Activated CD8-positive, alpha-beta memory T cell treated with anti-CD3 and anti-CD28 coated beads, Interleukin-2, amount 10 ng/mL, durations not matched to agents 7 days and 5 days (primary cell): ENCODE measurements at places on chromosomes 2 and 18. TPM values are rescaled to one million over a fixed set of nuclear protein-coding genes. Genes with fewer than 3 reads are reported as not detected.

The RGPD5 gene
- 20.2 TPM for total RNA-seq

GRCh38 chr2:145811276-145812164 is 1291.6 kb upstream of the ZEB2 start:
- H3K27ac ChIP-seq, result no peak overlapping the region
- no peaks in the 10 kb centered on the region for H3K36me3 ChIP-seq
- DNase-seq, result no peak
- no peaks in the 10 kb centered on the region for H3K4me1 ChIP-seq
- no peak overlapping the region for H3K4me3 ChIP-seq
- H3K27me3 ChIP-seq, result no peaks in the 10 kb centered on the region

DNA sequence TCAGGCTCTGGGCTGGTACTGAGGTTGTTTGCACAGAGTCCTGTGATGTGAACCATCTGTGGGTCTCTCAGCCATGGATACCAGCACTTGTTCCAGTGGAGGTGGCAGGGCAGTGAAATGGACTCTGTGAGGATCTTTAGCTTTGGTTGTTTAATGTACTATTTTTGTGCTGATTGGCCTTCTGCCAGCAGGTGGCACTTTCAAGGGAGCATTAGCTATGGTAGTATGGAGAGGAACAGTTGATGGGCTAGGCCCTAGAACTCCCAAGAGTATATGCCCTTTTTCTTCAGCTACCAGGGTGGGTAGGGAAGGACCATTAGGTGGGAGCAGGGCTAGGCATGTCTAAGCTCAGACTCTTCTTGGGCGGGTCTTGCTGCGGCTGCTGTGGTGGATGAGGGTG is 257.0 kb upstream of the GYPC start:
- H3K27me3 ChIP-seq, result peaks cover 17% of the 10 kb centered on the region
- DNase-seq, result peak; percentile 43
- no peak overlapping the region for H3K27ac ChIP-seq
- no peaks in the 10 kb centered on the region for H3K36me3 ChIP-seq
- H3K4me1 ChIP-seq, result no peaks in the 10 kb centered on the region
- H3K4me3 ChIP-seq, result no peak overlapping the region

The ZC3H6 gene
- total RNA-seq, result 12.1 TPM

- peaks cover 6% of the 10 kb centered on the region for H3K27me3 ChIP-seq
- H3K36me3 ChIP-seq, result no peaks in the 10 kb centered on the region
- no peaks in the 10 kb centered on the region for H3K4me1 ChIP-seq
- H3K27ac ChIP-seq, result no peak overlapping the region
These were observed 263.8 kb downstream of the RBM43 start for GRCh38 chr2:150997702-150998440.

- H3K27me3 ChIP-seq, result no peaks in the 10 kb centered on the region
- peaks cover 4% of the 10 kb centered on the region for H3K36me3 ChIP-seq
- no peak for DNase-seq
- H3K27ac ChIP-seq, result no peak overlapping the region
- H3K4me1 ChIP-seq, result peaks cover 12% of the 10 kb centered on the region
These were observed 41.0 kb upstream of the TAF4B start for GRCh38 chr18:26185267-26185666.

The L3MBTL4 gene
- total RNA-seq, result not detected

GRCh38 chr2:60884800-60885199 is 3.4 kb downstream of the REL start:
- peaks cover 38% of the 10 kb centered on the region for H3K4me1 ChIP-seq
- peak overlapping the region; percentile 82 for H3K27ac ChIP-seq
- no peaks in the 10 kb centered on the region for H3K27me3 ChIP-seq

The CCDC148 gene
- not detected for total RNA-seq

DNA sequence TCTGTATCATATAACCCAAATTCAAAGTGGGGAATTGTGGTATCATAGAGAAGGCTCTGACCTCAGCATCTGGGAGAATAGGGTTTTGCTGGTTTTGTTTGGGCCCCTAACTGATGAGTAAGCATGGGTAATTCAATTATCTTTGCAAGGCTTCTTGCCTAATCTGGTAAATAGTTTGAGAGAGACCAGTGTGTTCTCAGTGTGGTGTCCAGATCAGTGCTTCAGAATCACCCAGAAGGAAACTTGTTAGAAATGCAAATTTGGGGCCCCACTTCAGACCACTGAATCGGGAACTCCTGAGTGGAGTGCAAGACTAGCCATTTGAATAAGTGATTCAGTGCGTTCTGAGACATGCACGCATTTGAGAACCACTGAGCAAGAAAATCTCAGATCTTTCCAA is 282.7 kb downstream of the EPHA4 start:
- H3K36me3 ChIP-seq, result no peaks in the 10 kb centered on the region
- DNase-seq, result no peak
- no peaks in the 10 kb centered on the region for H3K27me3 ChIP-seq
- H3K27ac ChIP-seq, result no peak overlapping the region
- H3K4me3 ChIP-seq, result no peak overlapping the region
- H3K4me1 ChIP-seq, result no peaks in the 10 kb centered on the region

DNA sequence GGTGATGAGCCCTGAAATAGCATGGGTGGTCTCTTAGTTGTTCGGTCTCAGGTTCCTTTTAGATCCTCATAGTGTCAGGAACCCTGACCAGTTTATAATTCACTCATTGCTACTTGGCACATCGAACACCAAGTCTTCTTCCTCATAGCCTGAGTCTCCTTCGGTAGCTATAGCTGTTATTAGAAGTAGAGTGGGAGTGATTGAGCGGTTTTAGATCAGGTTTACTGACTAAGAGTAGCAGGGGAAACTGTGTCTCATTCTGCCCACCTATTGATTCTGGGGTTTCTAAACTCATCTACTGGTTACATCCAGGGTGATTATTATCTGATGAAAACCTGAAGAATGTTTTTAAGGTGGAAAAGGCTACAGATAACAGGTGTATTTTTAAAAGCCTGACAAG is 114.6 kb downstream of the SETBP1 start:
- peaks cover 22% of the 10 kb centered on the region for H3K4me1 ChIP-seq
- DNase-seq, result no peak
- peaks cover 15% of the 10 kb centered on the region for H3K36me3 ChIP-seq
- H3K4me3 ChIP-seq, result no peak overlapping the region
- no peaks in the 10 kb centered on the region for H3K27me3 ChIP-seq

GRCh38 chr2:226796840-226797288 is 2.8 kb downstream of the IRS1 start:
- no peak overlapping the region for H3K4me3 ChIP-seq
- H3K4me1 ChIP-seq, result peaks cover 52% of the 10 kb centered on the region
- no peak for DNase-seq

DNA sequence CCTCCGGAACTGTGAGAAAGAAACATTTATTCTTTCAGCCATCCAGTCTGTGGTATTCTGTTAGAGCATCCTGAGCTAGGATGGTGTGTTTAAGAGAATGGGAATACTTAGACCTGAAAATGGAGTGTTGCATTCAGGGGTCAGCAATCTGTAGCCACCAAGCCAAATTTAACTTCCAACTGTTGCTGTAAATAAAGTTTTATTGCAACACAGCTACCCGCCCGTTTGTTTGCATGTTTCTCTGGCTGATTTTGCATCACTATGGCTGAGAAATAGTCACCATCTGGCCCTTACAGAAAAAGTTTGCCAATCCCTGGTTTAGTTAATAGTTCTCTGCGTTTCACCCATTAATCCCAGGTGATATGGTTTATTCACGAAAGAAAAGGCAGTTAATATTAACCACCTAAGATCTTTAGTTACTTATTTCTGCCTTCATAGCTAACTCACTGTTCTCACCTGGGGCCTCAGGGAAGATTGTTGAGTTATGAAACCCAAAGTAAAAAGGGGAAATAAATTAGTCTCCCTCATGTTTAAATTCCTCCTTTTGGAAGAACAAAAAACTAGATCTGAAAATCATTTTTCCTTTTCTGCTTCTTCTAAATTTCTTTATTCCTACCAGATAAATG is 9.5 kb upstream of the CYS1 start:
- H3K36me3 ChIP-seq, result peaks cover 8% of the 10 kb centered on the region
- DNase-seq, result no peak
- H3K4me1 ChIP-seq, result peaks cover 11% of the 10 kb centered on the region
- H3K27ac ChIP-seq, result no peak overlapping the region

- no peaks in the 10 kb centered on the region for H3K36me3 ChIP-seq
- no peak overlapping the region for H3K4me3 ChIP-seq
- H3K27ac ChIP-seq, result no peak overlapping the region
- no peaks in the 10 kb centered on the region for H3K27me3 ChIP-seq
- no peak for DNase-seq
These were observed 233.3 kb downstream of the MBD2 start for GRCh38 chr18:53991202-53991601.

DNA sequence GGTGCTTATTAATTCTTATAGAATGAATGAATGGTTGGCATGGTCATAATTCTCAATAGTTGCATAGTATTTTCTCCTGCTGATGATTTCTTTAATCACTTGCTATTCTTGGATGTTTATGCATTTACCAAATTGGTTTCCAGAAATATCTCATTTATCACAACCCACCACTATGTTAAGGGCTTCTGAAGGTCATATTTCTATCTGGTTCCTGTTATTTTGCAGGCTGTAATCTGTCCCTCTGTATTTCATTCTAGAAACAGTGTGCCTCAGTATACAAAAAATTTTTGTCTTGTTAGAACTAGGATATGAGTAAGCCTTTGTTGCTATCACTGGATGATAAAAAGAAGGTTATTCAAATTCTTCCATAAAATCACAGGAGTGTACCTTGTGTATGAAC is 6.1 kb upstream of the ATP8B1 start:
- peaks cover 42% of the 10 kb centered on the region for H3K27me3 ChIP-seq
- DNase-seq, result no peak
- H3K36me3 ChIP-seq, result peaks cover 3% of the 10 kb centered on the region
- H3K27ac ChIP-seq, result no peak overlapping the region

The SOS1 gene
- total RNA-seq, result 186 TPM

DNA sequence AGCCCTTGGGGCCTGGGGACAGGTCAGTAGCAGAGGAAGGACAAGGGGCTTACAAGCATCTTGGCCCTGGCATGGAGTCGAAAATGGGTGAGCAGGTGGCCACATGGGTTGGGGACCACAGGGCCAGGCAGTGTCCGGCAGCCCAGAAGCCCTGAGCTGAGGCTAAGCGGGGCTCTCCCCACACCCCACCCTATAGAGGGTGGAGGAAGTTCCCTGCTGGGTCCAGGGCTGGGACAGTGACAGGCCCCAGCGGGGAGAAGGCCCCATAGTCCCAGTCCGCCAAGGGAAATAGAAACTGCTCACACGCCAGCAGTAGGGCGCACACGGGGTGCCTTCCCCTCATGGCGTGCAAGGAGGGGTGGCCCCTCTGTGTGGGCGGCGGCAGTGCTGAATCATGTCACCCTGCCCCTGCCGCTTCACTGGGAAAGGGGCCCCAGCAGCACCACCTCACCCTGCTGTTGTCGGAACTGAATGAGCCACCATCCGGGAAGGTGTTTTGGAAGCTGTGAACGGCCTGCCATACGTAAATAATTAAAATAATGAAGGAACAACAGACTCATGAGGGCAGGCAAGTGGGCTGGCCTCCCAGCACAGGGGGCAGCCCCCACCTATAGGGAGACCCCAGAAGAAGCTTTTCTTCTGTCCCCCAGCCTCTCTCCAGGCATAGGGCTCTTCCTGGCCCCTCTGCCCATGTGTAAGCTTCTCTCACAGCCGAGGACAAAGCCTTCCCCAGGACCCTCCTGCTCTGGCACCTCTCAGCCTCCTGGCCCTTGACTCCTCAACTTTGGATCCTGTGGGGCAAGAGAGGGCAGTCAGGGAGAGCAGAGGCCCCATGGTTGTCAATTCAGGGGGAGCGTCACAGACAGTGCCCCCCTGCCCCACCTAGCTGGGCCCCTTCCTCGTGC is 12.7 kb upstream of the DUSP2 start:
- peak; percentile 90 for DNase-seq
- H3K4me1 ChIP-seq, result peaks cover 70% of the 10 kb centered on the region
- H3K27me3 ChIP-seq, result no peaks in the 10 kb centered on the region
- peak overlapping the region; percentile 43 for H3K4me3 ChIP-seq
- peak overlapping the region; percentile 90 for H3K27ac ChIP-seq

DNA sequence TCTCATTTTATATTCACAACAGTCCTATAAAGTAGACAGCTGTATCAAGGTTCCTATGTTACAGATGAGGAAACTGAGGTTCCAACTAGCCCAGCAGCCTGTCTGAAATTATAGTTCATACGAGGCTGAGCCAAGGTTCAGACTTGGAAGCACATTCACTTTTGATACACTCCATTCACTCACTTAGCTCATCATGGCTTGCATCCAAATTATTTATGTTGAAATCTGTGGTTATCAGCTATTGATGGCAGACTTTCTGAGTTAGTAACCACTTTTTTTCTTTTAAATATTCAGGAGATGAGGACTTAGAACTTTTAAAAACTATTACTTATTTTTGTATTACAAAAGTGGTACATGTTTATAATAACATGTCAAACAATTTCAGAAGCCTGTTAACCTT is 188.2 kb downstream of the MTX2 start:
- H3K27ac ChIP-seq, result no peak overlapping the region
- peaks cover 3% of the 10 kb centered on the region for H3K4me1 ChIP-seq
- no peaks in the 10 kb centered on the region for H3K36me3 ChIP-seq
- H3K27me3 ChIP-seq, result peaks cover 56% of the 10 kb centered on the region
- no peak overlapping the region for H3K4me3 ChIP-seq

DNA sequence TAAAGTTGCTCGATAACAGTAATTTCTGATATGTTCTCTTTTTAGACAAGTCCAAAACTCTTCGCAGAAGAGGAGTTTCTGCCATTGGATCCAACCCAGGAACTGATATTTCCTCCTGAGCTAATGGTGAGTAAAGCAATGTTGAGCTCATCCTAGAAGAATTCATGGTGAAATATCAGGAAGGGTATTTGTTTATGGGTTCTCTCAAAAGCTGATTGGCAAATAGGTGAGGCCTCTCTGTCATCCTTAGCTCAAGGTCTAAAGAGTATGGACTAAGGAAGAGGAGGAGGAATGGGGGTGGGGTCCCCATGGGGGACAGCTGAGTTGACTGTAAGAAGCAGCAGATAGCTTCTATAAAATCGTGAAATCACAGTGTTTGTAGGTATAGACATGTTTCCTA is 18.2 kb downstream of the AOX1 start:
- peaks cover 1% of the 10 kb centered on the region for H3K36me3 ChIP-seq
- H3K4me1 ChIP-seq, result no peaks in the 10 kb centered on the region
- no peak for DNase-seq
- peaks cover 29% of the 10 kb centered on the region for H3K27me3 ChIP-seq
- H3K4me3 ChIP-seq, result no peak overlapping the region

DNA sequence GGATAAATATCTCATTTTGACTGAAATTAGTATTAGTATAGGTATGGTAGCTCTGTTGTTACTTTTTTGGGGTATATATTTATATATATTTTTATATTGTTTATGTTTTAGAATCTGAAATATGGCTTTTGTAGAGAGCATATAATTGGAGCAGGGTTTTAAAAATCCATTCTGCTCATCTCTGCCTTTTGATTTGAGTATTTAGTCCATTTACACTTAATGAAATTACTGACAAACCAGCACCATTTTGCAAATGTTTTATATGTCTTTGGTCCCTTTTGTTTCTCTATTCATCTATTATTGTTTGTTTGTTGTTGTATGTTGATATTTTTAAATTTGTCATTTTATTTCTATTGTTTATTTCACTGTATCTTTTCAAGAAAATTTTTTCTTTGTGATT is 30.7 kb downstream of the PTPN4 start:
- no peak overlapping the region for H3K27ac ChIP-seq
- H3K4me3 ChIP-seq, result no peak overlapping the region
- DNase-seq, result no peak
- peaks cover 48% of the 10 kb centered on the region for H3K36me3 ChIP-seq
